ENCODE measurements at places on chromosomes 16 and 17.

- DNase-seq = no peak
Observed at GRCh38 chr17:1714980-1715802, 5.0 kb upstream of the TLCD2 start.

- no peak for DNase-seq
Observed at GRCh38 chr16:17468611-17469010, 2.1 kb downstream of the XYLT1 start.

- DNase-seq = no peak
Observed at GRCh38 chr17:80289616-80290015, 29.0 kb downstream of the RNF213 start.

- no peak for DNase-seq
Observed at GRCh38 chr17:1498233-1498632, 5.7 kb upstream of the MYO1C start.

- DNase-seq = no peak
Observed at GRCh38 chr16:87661561-87661960, 59.3 kb downstream of the JPH3 start.

GRCh38 chr17:64296246-64296645 is 33.2 kb upstream of the TEX2 start:
- DNase-seq = no peak

- no peak for DNase-seq
Observed at GRCh38 chr17:76025294-76025693, 1.8 kb downstream of the EVPL start.

GRCh38 chr16:27767971-27768591 is 218.1 kb downstream of the KATNIP start:
- no peak for DNase-seq

DNA sequence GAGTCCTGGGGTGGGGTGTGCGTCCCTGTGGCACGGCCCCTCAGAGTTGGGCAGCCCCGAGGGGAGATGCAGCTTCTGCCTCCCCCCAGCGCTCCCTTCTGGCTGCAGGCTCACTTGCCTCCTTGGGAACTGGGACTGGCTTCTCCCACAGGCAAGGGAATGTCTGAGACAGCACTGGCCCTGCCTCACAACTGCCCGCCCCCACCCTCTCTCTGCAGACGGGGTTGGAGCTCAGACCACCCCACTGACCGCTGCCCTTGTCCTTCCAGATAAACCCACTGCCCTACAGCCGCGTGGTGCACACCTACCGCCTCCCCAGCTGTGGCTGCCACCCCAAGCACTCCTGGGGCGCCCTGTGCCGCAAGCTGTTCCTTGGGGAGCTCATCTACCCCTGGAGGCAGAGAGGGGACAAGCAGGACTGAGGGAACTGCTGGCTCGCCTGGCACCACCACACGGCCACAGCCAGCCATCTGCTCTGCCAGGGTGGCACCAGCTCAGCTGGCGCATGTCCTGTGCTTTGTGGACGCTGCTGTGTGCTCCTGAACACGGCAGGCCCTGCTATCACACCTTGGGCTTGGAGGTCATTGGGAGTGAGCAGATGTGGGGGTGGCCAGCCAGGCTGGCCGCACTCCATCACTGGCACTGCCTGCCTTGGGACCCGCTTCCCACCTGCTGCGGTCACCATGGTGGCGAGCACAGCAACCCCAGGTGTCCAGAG is 7.1 kb upstream of the RAB40C start:
- DNase-seq = no peak

DNA sequence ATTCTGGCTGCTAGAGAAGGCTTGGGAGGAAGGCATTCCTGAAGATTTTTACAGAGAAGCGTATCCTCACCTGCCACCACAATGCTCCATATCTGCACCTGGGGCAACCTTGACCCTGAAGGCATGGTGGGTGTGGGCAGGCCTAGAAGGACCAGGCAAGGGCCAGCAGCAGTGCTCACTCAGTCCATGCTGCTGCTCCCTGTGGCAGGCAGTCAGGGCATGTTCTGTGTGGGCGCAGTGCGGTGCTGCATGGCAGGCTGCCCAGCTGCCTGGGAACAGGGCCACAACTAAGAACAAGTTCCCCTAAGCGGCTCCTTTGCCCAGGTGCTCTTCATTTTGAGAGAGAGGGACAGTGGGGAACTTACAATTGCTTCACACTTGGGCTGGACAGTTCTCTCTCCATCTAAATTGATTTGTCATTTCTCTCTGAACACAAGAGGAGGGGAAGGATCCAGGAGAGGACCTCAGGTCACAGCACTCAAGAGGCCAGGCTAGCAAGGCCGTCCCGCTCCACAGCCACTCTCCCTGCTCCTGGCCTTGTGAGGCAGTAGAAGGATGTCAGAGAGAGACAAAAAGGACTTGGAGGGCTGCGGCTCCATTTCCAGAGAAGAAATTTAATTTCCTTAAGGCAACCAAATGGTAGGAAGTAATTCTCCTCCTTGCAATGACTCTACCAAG is 158.8 kb downstream of the AATF start:
- DNase-seq = no peak

DNA sequence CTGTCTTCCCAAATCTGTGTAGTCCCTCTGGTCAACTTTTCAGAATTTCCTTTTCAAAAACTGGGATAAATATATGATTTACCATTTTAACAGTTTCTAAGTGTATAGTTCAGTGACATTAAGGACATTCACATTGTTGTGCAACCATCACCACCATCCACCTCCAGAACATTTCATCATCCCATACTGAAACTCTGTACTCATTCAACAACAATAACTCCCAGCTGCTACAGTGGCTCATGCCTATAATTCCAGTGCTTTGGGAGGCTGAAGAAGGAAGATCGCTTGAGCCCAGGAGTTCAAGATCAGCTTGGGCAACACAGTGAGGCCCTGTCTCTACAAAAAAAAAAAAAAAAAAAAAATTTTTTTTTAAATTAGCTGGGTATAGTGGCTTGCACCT is 131.0 kb downstream of the AATF start:
- no peak for DNase-seq
